Activated CD4-positive, alpha-beta T cell treated with anti-CD3 and anti-CD28 coated beads, Interleukin-2, amount 10 ng/mL, durations not matched to agents 7 days and 5 days (primary cell): ENCODE measurements at places on chromosomes 6 and 20. TPM values are rescaled to one million over a fixed set of nuclear protein-coding genes. Genes with fewer than 3 reads are reported as not detected.
A peak's percentile ranks its signal among the peaks of the same experiment; 100 is the strongest.

DNA sequence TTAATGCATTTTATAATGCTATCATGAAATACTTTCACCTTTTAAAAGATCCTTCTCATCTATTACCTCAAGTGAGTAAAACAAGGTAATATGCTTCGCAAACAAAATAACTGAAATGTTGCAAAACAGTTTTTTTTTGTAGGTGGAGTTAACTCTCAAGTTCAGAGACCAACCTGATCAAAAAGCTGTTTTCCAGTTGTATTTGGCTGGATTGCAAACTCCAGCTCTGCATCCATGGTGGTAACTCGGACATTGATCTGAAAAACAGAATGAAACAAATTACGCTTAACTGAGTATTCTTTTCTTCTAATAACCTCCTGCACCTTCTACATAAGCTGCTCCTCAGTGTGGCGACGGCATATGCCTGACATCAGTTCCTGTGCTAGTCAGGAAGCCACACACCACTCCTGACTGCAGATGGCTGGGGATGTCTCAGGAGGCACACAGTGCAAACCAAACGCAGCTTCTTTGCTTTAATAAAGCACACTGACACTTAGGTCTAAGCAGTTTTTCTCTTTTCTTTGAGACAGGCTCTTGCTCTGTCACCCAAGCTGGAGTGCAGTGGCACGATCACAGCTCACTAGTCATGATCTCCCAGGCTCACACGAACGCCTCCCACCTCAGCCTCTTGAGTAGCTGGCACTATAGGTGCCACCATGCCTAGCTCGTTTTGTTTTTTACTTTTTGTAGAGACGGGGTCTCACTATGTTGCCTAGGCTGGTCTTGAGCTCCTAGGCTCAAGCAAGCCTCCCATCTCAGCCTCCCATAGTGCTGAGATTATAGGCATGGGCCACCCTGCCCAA, 29.9 kb downstream of the EZR start:
- H3K4me3 ChIP-seq, result peak overlapping the region; percentile 47
- H3K27ac ChIP-seq, result peak overlapping the region; percentile 86
- no peaks in the 10 kb centered on the region for H3K27me3 ChIP-seq
- H3K4me1 ChIP-seq, result peaks cover 68% of the 10 kb centered on the region
- H3K36me3 ChIP-seq, result peaks cover 59% of the 10 kb centered on the region

- H3K27ac ChIP-seq, result no peak overlapping the region
- DNase-seq, result no peak
- H3K4me3 ChIP-seq, result no peak overlapping the region
These were observed 19.0 kb downstream of the MCM8 start for GRCh38 chr20:5969348-5969935.

DNA sequence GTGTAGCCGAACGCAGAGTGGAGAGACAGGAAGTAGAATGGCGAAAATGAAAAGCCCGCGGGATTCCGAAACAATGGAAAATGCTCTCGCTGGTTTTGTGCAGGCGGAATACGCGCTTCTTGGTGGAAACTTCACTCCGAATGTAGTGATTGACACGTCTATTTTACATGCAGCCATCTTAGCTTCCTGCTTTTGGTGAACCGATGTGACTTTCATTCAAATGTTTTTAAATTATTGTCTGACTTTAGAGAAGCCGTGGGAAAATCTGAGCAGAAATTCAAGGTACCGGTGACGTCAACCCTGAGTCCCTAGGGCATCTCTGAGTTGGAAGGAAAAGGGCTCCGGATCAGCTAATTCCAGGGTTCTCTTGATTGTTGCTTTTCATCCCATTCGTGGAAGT, 11.4 kb downstream of the GPX5 start:
- H3K27ac ChIP-seq, result no peak overlapping the region
- peaks cover 14% of the 10 kb centered on the region for H3K4me1 ChIP-seq
- H3K27me3 ChIP-seq, result peaks cover 57% of the 10 kb centered on the region
- peak overlapping the region; percentile 53 for H3K4me3 ChIP-seq
- H3K36me3 ChIP-seq, result no peaks in the 10 kb centered on the region
- DNase-seq, result no peak

- H3K4me3 ChIP-seq, result peak overlapping the region; percentile 90
- peak; percentile 81 for DNase-seq
- no peaks in the 10 kb centered on the region for H3K27me3 ChIP-seq
- peaks cover 32% of the 10 kb centered on the region for H3K36me3 ChIP-seq
- peak overlapping the region; percentile 97 for H3K27ac ChIP-seq
These were observed 728 bp upstream of the TRIM39 start for GRCh38 chr6:30325873-30326525.

GRCh38 chr20:57065646-57066045, 200.8 kb downstream of the BMP7 start:
- H3K36me3 ChIP-seq, result no peaks in the 10 kb centered on the region
- no peak overlapping the region for H3K4me3 ChIP-seq
- peaks cover 32% of the 10 kb centered on the region for H3K27me3 ChIP-seq
- no peak overlapping the region for H3K27ac ChIP-seq
- peaks cover under 1% of the 10 kb centered on the region for H3K4me1 ChIP-seq

- H3K36me3 ChIP-seq, result peaks cover 17% of the 10 kb centered on the region
- H3K4me3 ChIP-seq, result peak within 1 kb of the TSS; percentile 78
- H3K27ac ChIP-seq, result peak within 1 kb of the TSS; percentile 91
- no peaks in the 10 kb centered on the region for H3K27me3 ChIP-seq
- DNase-seq, result peak; percentile 53
These were observed at the start of gene CTSZ for GRCh38 chr20:59006864-59007664. Gene CTSZ, minus strand, starts transcription at chr20:59007254. Its CDS starts 126 bp downstream, at chr20:59007128.

- no peak overlapping the region for H3K4me3 ChIP-seq
- H3K27me3 ChIP-seq, result no peaks in the 10 kb centered on the region
- H3K36me3 ChIP-seq, result no peaks in the 10 kb centered on the region
- H3K4me1 ChIP-seq, result peaks cover 2% of the 10 kb centered on the region
- DNase-seq, result no peak
These were observed 125.8 kb upstream of the BCLAF1 start for GRCh38 chr6:136415351-136416007.

GRCh38 chr20:38115205-38115604, 49.9 kb downstream of the TGM2 start:
- H3K36me3 ChIP-seq, result no peaks in the 10 kb centered on the region
- peaks cover 8% of the 10 kb centered on the region for H3K4me1 ChIP-seq
- H3K27ac ChIP-seq, result no peak overlapping the region
- no peak overlapping the region for H3K4me3 ChIP-seq

DNA sequence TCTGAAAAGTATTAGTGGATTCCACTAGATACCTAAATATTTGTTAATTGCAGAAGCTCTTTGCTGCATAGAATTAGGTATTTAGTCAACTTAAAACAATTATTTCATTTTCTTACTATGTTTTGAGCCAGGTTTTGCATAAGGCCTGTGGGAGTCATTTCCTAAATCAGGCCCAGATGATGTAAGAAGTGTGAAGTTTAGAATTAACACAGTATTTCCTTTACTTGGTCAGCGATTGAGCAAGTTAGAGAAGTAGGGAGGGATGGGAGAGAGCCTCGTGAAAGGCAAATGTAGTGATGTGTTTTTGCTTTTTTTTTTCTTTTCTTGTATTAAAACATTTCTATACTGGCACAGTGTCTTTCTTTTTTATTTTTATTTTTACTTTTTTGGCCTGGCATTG, 711.1 kb downstream of the HDGFL1 start:
- H3K4me3 ChIP-seq, result no peak overlapping the region
- no peak for DNase-seq
- H3K36me3 ChIP-seq, result no peaks in the 10 kb centered on the region

- H3K36me3 ChIP-seq, result no peaks in the 10 kb centered on the region
These were observed 211.3 kb downstream of the FARS2 start for GRCh38 chr6:5472571-5472970.

DNA sequence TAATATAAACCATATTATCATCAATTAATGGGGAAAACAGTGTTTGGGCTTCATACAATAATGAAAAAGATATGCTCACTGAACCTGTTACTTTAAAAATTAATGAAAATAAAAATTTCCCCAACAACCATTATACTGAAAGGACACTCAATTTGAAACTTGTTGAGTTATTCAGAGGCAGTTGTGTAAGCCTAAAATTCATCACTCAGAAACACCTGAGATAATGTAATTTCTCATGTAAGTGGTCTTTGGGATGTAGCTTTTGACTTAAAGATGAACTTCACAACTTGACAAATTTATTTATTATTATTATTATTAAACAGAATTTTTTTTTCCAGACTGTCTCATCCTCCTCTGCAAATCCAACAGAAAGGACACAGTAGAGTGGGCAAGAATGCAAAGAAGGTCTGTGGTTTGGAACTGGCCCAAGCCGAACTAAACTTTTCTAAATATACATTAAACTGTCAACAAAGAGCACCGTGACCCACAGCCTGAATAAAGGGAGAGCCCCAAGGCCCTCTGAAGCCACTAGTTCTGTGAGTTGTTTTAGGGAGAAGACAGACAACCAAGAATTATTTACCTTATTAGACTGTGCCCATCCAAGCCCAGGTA, 32.2 kb upstream of the HEY2 start:
- H3K27me3 ChIP-seq, result peaks cover 4% of the 10 kb centered on the region
- H3K4me1 ChIP-seq, result peaks cover 15% of the 10 kb centered on the region
- H3K36me3 ChIP-seq, result no peaks in the 10 kb centered on the region
- H3K27ac ChIP-seq, result no peak overlapping the region

DNA sequence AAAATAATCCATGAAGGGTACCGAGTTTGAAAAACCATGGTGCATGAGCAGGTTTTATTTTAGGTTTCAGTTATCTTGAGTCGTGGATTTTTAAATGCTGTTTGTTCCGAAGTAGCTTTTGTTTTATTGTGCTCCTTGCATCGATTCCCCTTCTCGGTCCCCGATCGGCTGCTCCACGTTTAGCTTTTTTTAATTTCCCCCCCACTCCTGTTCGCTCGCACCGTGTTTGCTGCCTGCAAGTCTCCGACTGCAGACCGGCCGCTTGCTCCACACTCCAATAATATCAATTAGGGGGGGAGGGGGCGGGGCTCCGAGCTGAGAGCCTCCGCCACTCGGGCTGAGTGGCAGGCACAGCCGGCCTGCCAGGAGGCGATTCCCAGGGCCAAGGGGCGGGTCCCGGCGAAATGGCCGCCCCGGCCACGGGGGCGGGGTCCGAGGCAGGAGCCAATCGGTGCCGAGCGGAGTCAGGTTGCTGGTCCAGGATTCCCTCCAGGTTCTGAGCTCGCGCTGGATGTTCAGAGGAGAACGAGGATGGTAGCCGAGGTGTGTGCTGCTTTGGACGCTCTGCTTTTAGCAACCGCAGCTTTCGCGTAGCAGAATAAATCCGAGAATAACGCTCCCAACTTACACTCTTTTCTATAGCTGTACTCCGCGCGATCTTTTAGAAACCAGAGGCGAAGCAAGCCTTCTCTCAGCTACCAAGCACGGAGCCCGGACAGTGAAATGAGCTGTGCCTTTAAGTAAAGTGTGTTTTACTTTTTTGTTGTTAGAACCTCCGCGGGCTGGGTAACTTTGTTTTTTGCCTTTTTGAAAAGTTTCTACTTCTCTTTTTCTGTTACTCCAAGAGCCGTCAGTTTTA, at the start of gene EPHA7:
TSS of gene EPHA7 (minus strand) at position 256 of the 859 bp plus-strand sequence. CDS start at position 38, 218 bp downstream.
- peaks cover 4% of the 10 kb centered on the region for H3K36me3 ChIP-seq
- peak within 1 kb of the TSS; percentile 61 for H3K4me3 ChIP-seq
- H3K27ac ChIP-seq, result peak within 1 kb of the TSS; percentile 13

DNA sequence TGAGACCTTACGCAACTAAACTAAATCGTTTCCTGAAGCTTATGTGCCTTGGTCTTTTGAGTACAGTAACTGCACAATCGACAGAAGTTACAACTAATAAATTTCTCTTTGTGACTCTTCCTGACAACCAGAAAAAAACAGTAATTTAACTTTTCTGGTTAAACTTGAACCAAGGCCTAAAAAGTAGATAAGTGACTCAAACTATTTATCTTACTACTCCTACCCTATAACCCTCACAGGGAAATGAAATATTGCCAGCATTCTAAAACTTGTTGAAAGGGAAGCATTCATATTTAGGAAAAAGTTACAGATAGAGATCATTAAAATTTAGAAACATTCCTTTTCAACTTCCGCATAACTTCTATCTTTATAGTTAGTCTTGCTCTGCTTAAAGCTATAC, 1034.4 kb downstream of the EYS start:
- no peaks in the 10 kb centered on the region for H3K36me3 ChIP-seq
- H3K27ac ChIP-seq, result no peak overlapping the region
- H3K4me3 ChIP-seq, result no peak overlapping the region
- H3K4me1 ChIP-seq, result no peaks in the 10 kb centered on the region

GRCh38 chr6:107637316-107638315, 147.7 kb downstream of the SOBP start:
- no peak for DNase-seq
- H3K27ac ChIP-seq, result no peak overlapping the region
- H3K36me3 ChIP-seq, result no peaks in the 10 kb centered on the region
- H3K4me1 ChIP-seq, result peaks cover 10% of the 10 kb centered on the region

GRCh38 chr6:139029470-139030227, 1.1 kb downstream of the ABRACL start:
- peaks cover 33% of the 10 kb centered on the region for H3K4me1 ChIP-seq
- H3K4me3 ChIP-seq, result no peak overlapping the region
- H3K27ac ChIP-seq, result peak overlapping the region; percentile 98

DNA sequence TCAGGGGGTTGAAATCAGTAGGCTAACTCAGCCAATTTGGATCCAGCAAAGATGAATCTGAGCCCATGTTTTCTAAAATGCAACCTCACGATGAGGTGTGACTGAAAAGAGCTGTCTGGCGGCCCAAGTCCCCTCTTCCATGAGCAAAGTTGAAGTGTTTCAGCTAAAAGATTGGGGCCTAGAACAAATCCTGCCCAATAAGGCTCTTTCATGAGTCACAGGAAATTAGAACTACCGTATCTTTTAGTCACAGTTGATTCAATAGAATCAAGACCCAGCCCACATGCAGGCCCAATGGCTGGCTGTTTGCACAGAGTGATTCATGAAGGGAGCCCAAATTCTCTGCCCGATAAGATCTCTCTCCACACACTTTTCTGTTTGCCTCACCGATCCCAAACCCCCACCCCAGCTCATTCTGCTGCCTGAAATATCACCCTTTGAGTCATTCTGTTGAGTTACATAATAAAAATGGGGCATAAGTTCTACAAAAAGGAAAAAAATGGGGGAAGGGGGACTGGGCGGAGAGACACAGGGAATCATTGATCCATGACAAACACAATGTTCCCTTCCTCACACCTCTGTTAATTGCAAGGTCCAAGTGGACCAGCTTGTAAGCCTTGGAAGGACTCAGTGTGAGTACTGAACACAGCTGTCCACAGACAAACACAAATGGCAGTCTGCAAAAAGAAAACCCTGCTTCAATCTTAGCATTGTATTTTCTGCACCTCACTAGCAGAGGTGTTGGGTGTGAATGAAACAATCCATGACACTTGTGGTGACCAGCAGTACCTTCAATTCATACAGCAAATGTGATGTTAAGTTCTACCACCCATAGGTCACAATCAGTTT, 13.8 kb downstream of the FOXQ1 start:
- H3K27me3 ChIP-seq, result peaks cover 33% of the 10 kb centered on the region
- H3K27ac ChIP-seq, result no peak overlapping the region
- H3K36me3 ChIP-seq, result no peaks in the 10 kb centered on the region
- no peaks in the 10 kb centered on the region for H3K4me1 ChIP-seq
- no peak for DNase-seq

- no peaks in the 10 kb centered on the region for H3K4me1 ChIP-seq
- no peak overlapping the region for H3K4me3 ChIP-seq
- no peaks in the 10 kb centered on the region for H3K27me3 ChIP-seq
- no peak overlapping the region for H3K27ac ChIP-seq
- no peaks in the 10 kb centered on the region for H3K36me3 ChIP-seq
These were observed 42.7 kb downstream of the RIMS1 start for GRCh38 chr6:71929047-71929446.

The GPLD1 gene
- total RNA-seq, result 0.10 TPM

The POPDC3 gene
- not detected for total RNA-seq

The DEF6 gene
- total RNA-seq, result 186 TPM

The SIRPB1 gene
- 4.5 TPM for total RNA-seq

The TMEM200A gene
- total RNA-seq, result 2.6 TPM

The ATP6V1G2 gene
- total RNA-seq, result 3.7 TPM

The RIMS1 gene
- not detected for total RNA-seq

The RNF39 gene
- total RNA-seq, result not detected
